ENCODE measurements at places on chromosomes 2 and 18.
A peak's percentile ranks its signal among the peaks of the same experiment; 100 is the strongest.

DNA sequence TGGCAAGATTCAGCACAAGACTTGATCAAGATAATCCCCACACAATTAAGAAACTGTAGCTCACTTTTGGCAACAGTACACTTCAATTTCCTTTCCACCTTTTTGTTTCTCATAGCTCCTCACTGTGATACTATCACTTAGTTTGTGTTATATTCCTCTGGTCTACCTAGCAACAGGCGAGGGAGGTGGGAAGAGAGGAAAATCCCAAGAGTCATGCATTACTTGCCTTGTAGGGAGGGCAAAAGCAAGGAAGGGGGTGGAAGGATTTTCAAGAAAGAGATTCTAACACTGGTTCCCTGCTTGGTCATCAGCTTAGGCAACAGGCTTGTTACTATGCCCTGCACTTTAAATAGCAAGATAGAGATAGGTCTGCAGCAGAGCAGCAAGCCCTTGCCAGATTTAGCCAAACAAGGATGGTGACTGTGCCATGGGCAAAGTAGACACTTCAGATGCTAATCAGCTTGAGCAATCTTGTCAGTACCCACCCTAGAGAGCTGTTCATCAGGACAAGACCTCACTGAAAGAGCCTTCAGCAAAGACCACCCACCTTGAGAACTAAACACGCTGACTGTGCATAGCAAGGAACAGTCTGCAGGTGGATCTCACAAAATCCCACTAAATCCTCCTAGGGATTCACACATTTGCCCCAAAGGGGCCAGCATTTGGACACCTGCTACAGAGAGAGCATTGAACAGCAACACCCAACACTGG, 134.6 kb downstream of the MBD2 start:
- DNase-seq: no peak

- no peak for DNase-seq
Observed at GRCh38 chr2:127455566-127456493, 37.6 kb downstream of the PROC start.

GRCh38 chr2:2233171-2233826, 97.8 kb downstream of the MYT1L start:
- no peak for DNase-seq

DNA sequence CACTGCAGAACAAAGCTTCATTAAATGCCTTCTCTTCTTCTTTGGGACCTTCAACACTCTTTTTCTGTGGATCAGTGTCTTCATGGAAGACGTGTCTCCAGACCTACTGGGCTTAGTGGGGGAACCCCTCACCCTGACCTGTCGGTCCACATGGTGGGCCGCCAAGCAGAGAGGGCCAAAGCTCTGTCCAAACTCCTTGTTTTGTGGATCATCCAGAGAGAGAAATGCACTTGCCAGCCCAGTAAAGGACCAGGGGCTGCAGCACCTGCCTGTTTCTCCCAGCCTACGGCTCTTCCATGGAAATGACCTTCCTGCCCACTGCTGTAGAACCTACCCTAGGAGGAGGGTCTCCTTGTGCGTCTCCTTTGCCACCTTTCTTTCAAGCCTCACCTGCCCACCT, 25.9 kb downstream of the DYSF start:
- DNase-seq: no peak

DNA sequence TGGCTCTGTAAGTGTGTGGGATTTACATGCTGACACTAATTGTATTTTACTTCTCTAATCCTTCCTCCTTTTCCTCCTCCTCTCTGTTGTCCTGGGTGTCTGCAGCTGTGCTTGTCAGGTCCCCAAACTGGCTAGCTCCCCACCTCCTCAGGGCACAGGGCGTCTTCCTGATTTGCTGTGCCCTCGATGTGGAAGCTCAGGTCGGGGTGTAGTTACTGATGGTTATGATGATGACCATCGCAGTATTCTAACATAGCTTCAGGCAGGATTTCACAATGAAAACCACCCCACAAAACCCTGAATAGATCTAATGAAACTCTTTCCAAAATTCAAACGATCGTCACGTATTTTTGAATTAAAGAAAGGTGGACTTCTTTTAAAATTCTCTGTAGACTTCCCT, 428.4 kb downstream of the TGIF1 start:
- no peak for DNase-seq

DNA sequence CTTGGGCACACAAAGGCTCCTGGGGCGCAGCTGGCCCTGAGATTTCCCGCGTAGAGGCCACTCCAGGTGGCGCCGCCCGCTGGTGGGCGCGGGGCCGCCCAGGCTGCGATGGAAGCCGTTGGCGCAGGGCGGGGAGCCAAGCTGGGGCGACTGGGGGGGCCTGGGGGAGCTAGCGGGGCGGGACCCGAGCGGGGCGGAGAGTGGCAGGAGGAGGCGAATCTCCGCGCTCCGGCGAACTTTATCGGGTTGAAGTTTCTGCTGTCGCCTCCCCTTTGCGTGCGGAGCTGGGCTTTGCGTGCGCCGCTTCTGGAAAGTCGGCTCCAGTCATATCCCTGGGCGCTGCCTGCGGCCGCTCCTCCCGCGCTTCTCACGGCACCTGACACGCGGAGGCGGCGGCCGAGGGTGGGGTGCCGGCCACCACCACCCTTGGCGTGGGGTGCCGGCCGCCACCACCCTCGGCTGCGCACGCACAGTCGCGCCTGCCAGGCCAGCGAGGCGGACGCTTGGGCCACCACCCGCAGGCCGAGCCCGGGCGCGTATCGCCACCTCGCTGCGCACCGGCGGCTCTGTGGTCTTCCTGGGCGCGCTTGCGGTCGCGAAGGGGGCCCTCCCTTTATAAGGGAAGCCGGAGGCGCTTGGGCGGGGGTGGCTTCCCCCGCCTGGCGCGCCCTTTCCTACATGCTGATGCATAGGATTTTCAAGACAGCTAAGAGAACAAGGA, 919 bp upstream of the CYP1B1 start:
- DNase-seq: peak; percentile 80

DNA sequence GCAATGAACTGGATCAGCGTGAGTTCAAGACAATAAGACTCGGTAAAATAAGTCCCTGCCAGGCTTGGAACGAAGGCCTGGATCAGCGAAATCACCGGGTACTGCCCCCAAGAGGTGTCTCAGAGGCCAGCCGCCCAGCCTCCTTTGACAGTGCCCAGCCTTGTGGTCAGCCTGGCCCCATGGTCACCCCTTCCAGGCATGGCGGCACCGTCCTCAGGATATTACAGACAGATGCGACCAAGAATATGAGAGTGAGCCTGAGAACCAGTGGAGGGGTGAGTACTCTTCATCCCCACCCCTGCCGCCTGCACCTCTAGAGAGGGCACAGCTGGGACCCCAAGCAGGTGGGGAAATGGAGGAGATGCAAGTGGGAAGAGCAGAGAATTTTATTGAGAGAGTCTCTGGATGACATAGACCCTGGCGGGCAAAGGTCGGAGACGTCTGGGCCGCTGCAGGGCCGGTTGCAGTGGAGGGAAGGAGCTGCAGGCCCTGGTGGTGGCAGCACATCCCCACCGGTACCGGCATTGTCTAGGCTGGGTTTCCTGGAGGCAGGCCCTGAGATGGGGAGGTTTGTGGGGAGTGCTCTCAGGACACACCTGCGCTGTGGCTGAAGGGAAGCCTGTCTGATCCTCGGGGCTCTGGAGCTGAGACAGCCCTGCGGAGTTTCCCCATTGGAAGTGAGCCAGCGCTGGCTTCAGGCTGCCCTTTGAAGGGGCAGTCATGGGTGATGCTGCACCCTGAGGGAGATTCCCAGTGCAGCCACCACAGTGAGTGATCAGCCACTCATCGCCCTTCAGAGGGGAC, 190.0 kb downstream of the SEPTIN10 start:
- no peak for DNase-seq

DNA sequence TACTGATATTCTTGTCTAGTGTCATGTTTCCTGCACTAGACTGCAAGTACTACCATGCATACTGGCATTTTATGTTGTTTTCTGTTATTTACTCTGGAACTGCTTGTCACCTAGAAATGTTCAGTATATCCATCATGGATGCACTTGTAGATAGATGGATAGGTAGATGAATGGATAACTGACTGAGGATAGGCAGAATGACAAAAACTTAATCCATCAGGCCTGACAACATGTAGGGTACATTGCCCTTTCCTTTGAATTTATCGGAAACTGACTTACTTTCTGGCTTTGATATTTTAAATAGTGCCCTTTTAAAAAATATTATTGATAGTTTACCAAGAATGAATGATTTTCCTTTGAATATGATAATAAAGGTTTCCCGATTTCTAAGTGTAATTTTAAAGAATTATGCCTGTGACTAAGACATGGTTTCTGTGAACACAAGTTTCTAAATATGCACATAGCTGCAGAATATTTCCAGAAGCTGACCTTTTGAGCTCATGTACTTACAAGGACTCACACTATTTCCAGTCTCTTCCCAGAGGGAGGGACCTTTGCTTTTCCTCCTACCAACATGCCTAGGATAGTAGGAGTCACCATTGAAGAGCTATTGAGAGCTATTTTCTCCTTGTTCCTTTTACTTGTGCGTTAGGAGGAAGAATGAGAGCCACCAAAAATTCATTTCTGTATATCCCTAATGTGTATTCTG, 81.3 kb downstream of the ANKRD12 start:
- no peak for DNase-seq

GRCh38 chr18:28018351-28018750, 158.6 kb downstream of the CDH2 start:
- no peak for DNase-seq

GRCh38 chr2:147198651-147199171, 646.1 kb upstream of the ACVR2A start:
- DNase-seq: no peak

DNA sequence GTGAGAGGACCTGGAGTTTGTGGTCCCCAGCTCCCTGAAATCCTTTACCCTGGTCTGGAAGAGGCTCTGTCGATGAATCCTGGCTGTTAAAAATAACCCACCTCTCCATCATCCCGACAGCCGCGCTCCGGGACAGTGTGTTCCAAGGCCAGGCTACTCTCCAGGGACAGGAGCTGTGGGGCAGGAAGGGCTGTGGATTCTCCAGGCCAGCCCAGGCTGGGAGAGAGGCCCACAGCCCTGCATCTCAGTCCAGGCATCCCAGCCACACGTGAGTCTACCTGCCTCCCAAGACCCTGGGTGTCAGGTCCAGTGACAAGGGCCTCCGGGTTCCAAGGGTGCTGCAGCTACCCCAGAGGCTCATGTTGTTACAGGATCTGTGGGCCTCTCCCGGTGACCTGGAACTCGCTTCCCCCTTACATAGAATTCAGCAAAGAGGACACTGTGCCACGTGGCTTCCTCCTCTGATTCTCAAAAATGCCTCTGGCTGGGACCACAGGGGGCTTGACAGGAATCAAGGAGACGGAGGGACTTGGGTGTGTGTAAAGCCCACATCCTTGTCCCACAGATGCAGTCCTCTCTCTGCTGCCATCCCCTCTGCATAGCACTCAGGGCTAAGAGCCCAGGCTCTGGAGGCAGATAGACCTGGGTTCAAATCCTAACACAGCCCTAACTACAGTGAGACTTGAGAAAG, 17.3 kb downstream of the ADRA2B start:
- DNase-seq: no peak

DNA sequence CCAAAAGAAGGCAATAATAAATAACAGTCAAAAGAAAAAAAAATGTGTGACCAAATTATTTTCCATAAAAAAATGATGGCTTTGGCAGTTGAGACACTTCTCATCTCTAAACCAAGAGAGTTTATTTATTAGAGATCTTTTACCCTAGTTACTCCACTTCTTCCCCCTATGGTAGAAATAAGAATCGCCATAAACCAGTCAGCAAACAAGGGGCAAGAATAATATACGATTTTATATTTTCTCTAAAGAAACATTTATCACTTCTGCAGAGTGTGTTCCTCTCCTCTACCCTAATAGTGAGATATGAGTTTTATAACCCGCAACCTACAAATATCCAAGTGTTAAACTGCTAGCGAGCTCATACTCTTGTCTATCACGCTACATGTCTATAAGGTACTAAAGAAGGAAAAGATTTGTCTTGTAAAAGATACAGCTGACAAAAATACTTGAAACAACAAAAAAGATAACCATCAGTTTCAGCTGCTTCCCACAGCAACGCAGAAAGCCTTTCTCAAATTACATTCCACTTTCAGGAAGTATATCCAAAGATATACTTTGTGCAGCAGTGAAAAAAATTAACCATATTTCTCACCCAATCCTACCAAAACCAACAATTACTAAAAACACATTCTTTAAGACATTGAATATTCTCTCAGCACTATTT, 2.3 kb downstream of the RNF103 start:
- DNase-seq: no peak

- DNase-seq: no peak
Observed at GRCh38 chr2:143190431-143190830, 61.2 kb downstream of the ARHGAP15 start.

GRCh38 chr2:180583441-180584140, 396.8 kb upstream of the UBE2E3 start:
- no peak for DNase-seq

DNA sequence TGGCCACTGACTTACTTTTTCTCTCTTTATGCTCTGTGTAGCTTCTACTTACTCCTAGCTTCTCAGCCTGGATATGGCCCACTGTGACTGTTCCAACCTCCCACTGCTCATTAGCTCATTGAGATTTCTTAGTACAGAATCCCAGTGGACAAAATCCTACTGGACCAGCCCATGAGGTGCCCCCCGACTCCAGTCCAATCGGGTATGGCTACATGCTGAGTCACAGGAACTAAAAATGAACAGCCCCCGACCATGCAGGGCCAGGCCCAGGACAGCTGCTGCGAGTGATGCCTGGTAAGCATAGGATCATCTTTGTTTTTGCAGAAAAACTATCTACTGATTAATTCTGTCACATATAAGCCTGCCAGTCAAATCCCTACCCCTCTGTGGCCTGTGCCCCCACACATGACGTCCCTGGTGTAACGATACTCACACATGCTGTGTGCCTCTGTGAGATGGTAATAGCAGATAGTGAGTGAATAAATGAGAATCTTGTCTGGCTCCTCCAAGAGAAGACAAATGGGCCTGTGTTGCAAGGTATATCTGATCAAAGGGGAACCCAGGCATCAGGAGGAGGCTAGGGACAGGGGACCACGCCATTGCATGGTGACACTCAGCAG, 85.9 kb upstream of the KLF7 start:
- DNase-seq: no peak

- DNase-seq: no peak
Observed at GRCh38 chr2:147181351-147182029, 663.3 kb upstream of the ACVR2A start.

- DNase-seq: no peak
Observed at GRCh38 chr2:129744649-129745048, 234.8 kb upstream of the RAB6C start.

- DNase-seq: no peak
Observed at GRCh38 chr2:160432633-160433032, 61.0 kb downstream of the RBMS1 start.

GRCh38 chr2:158893026-158893425, 75.4 kb upstream of the TANC1 start:
- DNase-seq: no peak
